ENCODE measurements at places on chromosomes 7 and 10.

DNA sequence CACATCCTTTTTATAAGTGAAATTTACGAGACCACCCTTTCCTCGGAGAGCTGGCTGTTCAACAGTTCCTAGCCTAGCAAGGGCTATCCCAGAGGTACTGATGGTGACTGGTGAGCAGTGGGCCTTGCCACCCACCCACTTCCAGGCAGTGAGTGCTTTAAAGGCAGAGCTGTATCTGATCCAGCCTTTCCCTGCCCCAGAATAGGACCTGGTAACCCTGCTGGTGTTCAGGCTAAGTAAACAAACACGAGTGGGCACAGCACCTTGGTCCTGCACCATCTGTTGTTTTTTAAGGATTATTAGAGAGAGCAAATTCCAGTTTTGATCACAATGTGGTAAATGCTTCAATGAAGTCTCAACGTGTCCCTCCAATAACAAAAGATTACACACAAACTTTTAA lies 75.7 kb downstream of the COBL start:
- no peak overlapping the region for H3K4me3 ChIP-seq
- no peaks in the 10 kb centered on the region for H3K27me3 ChIP-seq
- no peak for DNase-seq
- no peaks in the 10 kb centered on the region for H3K36me3 ChIP-seq
- H3K27ac ChIP-seq, result no peak overlapping the region

- no peaks in the 10 kb centered on the region for H3K27me3 ChIP-seq
- DNase-seq, result no peak
- no peaks in the 10 kb centered on the region for H3K36me3 ChIP-seq
- no peak overlapping the region for H3K27ac ChIP-seq
- no peak overlapping the region for H3K4me3 ChIP-seq
- H3K4me1 ChIP-seq, result peaks cover 7% of the 10 kb centered on the region
These were observed 173.6 kb downstream of the RPS24 start for GRCh38 chr10:78207216-78207615.

GRCh38 chr7:23396222-23397015 lies 73.9 kb downstream of the IGF2BP3 start:
- H3K4me3 ChIP-seq, result no peak overlapping the region
- H3K27me3 ChIP-seq, result no peaks in the 10 kb centered on the region
- H3K4me1 ChIP-seq, result no peaks in the 10 kb centered on the region
- no peaks in the 10 kb centered on the region for H3K36me3 ChIP-seq

DNA sequence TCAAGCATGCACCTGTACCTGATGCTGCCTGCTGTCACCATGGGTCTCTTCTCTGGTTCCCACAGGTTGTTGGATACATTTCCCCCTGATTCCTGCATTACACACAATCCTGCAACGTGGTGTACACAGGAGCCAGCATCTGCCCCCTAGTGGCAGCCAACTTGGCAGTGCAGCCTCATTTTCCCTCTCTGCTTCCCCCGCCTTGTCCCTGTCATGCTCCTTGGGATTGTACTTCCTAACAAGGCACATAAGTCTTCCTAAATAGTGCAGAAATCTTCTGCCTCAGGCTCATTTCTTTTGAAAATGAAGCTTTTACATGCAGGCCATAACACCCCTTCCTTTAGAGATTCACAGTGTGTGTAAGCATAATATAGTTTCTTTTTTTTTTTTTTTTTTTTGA lies 387.5 kb downstream of the CCSER2 start:
- H3K27me3 ChIP-seq, result no peaks in the 10 kb centered on the region
- H3K4me1 ChIP-seq, result no peaks in the 10 kb centered on the region
- no peak overlapping the region for H3K4me3 ChIP-seq
- no peaks in the 10 kb centered on the region for H3K36me3 ChIP-seq
- DNase-seq, result no peak

DNA sequence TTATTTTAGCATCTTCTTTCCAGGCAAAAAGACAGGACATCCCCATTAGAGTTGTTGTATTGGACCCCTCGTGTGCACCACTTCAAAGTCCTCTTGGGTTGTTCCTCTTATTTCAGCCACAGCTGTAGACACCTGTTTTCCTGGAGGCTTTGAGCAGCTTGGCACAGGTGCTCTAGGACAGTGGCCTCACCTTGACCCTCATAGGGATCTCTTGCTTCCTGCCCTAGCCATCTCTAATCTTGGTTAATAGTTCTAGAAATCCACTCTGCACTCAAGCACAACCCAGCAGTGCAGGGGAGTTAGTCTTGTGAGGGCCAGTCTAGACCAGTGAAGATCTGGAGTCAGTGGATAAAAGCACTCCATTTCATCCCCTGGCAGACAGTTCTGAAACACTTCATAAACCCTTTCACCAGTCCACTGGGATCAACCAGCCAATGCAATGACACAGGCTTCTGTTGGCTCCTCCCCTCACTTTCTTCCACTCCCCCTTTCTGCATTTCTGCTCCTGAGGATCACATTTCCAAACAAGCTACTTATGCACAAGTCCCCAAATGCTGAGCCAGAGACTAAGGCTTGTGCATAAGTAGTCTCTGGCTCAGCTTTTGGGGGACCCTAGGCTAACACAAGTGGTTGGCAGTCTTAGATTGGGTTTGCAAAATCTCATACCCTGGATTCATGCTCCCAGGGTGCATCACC lies 131.5 kb upstream of the LAMB4 start:
- no peak overlapping the region for H3K4me3 ChIP-seq
- no peaks in the 10 kb centered on the region for H3K27me3 ChIP-seq
- no peak for DNase-seq
- no peaks in the 10 kb centered on the region for H3K36me3 ChIP-seq
- no peak overlapping the region for H3K27ac ChIP-seq
- H3K4me1 ChIP-seq, result no peaks in the 10 kb centered on the region

- no peaks in the 10 kb centered on the region for H3K36me3 ChIP-seq
- no peaks in the 10 kb centered on the region for H3K4me1 ChIP-seq
- no peak for DNase-seq
These were observed 112.5 kb downstream of the PTPRN2 start for GRCh38 chr7:158475036-158475678.

DNA sequence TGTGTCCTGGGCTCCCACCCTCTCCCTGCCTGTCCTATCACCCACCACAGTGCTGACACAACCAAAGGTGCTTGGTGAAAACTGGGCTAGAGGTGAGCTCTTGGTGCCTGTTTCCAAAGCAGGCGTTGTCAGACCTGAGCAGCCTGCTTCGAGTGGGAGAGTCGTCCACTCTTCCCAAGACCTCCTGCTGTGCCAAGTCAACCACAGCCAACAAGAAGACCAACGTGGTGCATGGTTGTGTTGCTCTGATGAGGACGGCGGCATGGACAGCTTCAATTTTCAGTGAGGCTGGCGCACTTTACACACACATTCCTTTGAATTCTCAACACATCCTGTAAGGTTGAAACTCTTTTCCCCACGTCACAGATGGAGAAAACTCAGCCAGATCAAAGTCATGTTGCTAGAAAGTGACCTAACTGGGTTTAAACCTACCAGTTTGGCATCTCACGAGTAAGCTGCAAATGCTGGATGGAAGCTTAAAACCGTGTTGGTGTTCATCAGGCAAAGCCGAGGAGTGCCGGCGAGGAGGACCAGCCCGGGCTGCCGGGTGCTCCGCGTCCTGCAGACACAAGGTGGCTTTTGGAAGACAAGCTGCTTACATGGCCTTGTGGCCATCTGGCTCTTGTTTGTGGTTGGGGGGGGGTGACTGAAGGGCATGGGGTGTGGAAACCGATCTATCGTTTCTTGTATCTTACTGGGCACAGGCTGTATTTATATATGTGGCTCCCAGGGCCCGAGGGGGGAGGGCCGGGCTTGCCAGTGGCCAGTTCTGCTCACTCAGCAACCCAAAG lies 39.3 kb downstream of the INSIG1 start:
- no peak overlapping the region for H3K4me3 ChIP-seq
- no peaks in the 10 kb centered on the region for H3K4me1 ChIP-seq
- no peak for DNase-seq
- H3K36me3 ChIP-seq, result no peaks in the 10 kb centered on the region
- no peak overlapping the region for H3K27ac ChIP-seq
- H3K27me3 ChIP-seq, result no peaks in the 10 kb centered on the region

- peaks cover 40% of the 10 kb centered on the region for H3K36me3 ChIP-seq
- H3K4me1 ChIP-seq, result no peaks in the 10 kb centered on the region
- no peak overlapping the region for H3K27ac ChIP-seq
- no peak overlapping the region for H3K4me3 ChIP-seq
- no peaks in the 10 kb centered on the region for H3K27me3 ChIP-seq
These were observed 45.3 kb downstream of the STARD3NL start for GRCh38 chr7:38223306-38223705.

DNA sequence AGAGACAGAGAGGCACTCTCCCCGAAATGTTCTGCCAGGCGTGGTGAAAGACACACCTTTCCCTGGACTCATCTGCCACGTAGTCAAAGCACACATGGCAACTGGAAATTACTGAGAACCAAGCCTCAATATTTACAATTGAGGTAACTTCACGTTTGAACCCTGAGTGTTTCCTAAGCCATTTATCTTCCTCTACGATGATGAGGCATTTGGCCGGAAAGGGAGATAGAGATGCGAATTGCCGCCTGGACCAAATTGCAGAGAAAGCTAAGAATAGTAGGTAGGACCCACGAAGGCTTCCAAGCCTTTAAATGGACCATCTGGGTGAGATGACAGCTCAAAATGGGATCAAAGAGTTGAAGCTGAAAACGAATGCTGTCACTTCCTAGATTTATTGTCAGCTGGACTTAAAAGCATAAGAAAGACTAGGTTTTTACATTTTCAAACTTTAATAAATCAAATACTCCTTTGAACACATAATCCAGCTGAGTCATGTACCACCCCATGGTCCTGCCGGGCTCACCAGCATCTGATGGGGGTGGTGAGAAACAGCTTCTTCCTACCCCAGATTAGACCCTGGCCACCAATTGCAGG lies 135.6 kb upstream of the LYZL2 start:
- no peak for DNase-seq
- H3K4me3 ChIP-seq, result no peak overlapping the region
- no peaks in the 10 kb centered on the region for H3K4me1 ChIP-seq
- no peaks in the 10 kb centered on the region for H3K36me3 ChIP-seq
- H3K27me3 ChIP-seq, result no peaks in the 10 kb centered on the region

GRCh38 chr10:15144788-15145187 lies 23.7 kb downstream of the NMT2 start:
- no peak overlapping the region for H3K27ac ChIP-seq
- no peaks in the 10 kb centered on the region for H3K27me3 ChIP-seq
- peaks cover 5% of the 10 kb centered on the region for H3K36me3 ChIP-seq
- no peaks in the 10 kb centered on the region for H3K4me1 ChIP-seq

DNA sequence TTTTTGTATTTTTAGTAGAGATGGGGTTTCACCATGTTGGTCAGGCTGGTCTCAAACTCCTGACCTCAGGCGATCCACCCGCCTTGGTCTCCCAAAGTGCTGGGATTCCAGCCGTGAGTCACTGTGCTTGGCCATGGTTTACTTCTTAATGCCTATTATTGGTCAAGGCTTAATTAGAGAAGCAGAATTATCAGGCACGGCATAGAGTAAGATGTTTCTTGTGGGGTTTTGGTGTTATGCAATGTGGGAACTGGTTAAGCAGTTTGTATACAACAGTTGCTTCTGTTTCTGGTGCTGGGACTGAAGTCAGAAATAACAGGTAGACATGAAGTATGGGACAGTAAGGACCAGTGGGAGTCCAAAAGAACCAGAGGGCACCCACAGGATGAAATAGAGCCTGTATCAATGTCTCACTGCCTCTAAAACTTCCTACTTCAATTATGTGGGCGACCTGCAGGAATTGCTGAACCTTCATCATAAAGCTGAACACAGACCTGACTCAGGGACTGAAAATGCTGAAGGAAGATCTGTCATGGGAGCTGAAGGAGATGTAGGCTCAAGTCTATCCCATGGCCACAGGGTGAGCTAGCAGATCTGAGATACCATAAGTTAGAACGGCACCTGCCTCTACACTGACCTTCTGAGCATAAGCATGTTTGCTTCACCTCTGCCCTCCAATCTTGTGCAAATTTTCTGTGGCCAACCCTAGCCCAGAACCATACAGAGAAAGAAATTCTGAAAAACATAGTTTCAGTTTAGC lies 38.3 kb upstream of the VCL start:
- no peaks in the 10 kb centered on the region for H3K4me1 ChIP-seq
- no peak overlapping the region for H3K4me3 ChIP-seq
- no peak overlapping the region for H3K27ac ChIP-seq
- H3K27me3 ChIP-seq, result no peaks in the 10 kb centered on the region
- no peaks in the 10 kb centered on the region for H3K36me3 ChIP-seq

DNA sequence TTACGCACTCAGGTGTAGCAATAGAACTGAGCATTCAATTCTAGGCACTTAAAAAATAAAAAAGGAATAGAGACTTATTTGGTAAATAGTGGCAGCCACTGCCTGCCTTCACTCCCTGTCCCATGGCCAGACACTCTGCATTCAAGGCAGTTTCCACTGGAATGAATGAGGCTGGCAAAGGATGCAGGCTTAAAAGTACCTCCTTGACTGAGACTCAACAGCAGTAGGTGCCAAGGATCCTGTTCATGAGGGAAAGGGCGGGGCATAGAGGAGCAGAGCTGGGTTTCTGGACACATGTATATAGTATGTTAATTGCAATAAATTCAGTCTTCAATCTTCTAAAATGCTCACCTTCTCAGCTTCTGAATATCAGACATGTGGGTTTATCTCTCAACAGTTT lies 242.6 kb downstream of the PHF14 start:
- no peak for DNase-seq
- no peak overlapping the region for H3K27ac ChIP-seq
- no peaks in the 10 kb centered on the region for H3K27me3 ChIP-seq
- H3K4me1 ChIP-seq, result no peaks in the 10 kb centered on the region
- H3K4me3 ChIP-seq, result no peak overlapping the region
- H3K36me3 ChIP-seq, result no peaks in the 10 kb centered on the region

DNA sequence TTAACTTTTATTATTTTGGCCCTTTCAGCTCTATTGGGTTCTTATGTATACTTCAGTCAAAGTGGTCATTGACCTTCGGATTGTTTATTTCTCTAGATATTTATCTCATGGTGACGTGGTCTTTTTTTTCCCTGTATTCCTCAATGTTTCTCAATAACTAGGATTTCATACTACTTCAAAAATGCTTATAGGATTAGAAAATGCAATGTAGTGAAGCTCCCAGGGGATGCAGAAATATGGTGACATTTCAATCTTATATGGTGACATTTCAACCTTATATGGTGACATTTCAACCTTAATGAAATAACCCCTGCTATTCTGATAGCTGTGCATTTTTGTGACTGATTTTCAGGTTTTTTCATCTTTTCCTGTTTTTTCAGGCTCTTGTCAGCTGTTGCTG lies 51.4 kb downstream of the CHRM2 start:
- DNase-seq, result no peak
- H3K27me3 ChIP-seq, result no peaks in the 10 kb centered on the region

GRCh38 chr7:142308918-142309317 lies 51.1 kb upstream of the PRSS58 start:
- no peaks in the 10 kb centered on the region for H3K36me3 ChIP-seq
- H3K4me3 ChIP-seq, result no peak overlapping the region
- H3K27me3 ChIP-seq, result no peaks in the 10 kb centered on the region
- no peak for DNase-seq
- no peaks in the 10 kb centered on the region for H3K4me1 ChIP-seq

- H3K4me1 ChIP-seq, result peaks cover 20% of the 10 kb centered on the region
- DNase-seq, result peak; percentile 37
- no peaks in the 10 kb centered on the region for H3K27me3 ChIP-seq
- H3K27ac ChIP-seq, result no peak overlapping the region
These were observed 140.6 kb downstream of the PTPN20 start for GRCh38 chr10:47051741-47052238.

- no peak overlapping the region for H3K27ac ChIP-seq
- no peaks in the 10 kb centered on the region for H3K4me1 ChIP-seq
- H3K27me3 ChIP-seq, result no peaks in the 10 kb centered on the region
- DNase-seq, result no peak
- no peak overlapping the region for H3K4me3 ChIP-seq
These were observed 280.2 kb upstream of the PHYHIPL start for GRCh38 chr10:58896229-58896628.

GRCh38 chr7:55129541-55130394 lies 111.0 kb downstream of the EGFR start:
- no peaks in the 10 kb centered on the region for H3K27me3 ChIP-seq
- no peak for DNase-seq
- H3K4me1 ChIP-seq, result peaks cover 31% of the 10 kb centered on the region
- H3K27ac ChIP-seq, result peak overlapping the region; percentile 93
- peak overlapping the region; percentile 7 for H3K4me3 ChIP-seq
